Activated T-helper 1 cell treated with anti-CD3 and anti-CD28 coated beads, Interleukin-2, amount 50 U/mL, for 16 hours (primary cell): ENCODE measurements at places on chromosomes 4 and X.
A peak's percentile ranks its signal among the peaks of the same experiment; 100 is the strongest.

- no peak for DNase-seq
These were observed 324.9 kb upstream of the CASK start for GRCh38 chrX:42248226-42248625.

- DNase-seq, result peak; percentile 26
These were observed 3.2 kb downstream of the CXorf65 start for GRCh38 chrX:71103110-71103983.

GRCh38 chrX:83829874-83830273 is 31.1 kb upstream of the CYLC1 start:
- DNase-seq, result no peak

GRCh38 chrX:101550362-101550750 is at the start of gene ARMCX1:
ARMCX1 (plus strand) TSS chrX:101550547; CDS start chrX:101552931, 2,384 bp downstream.
- DNase-seq, result no peak

- no peak for DNase-seq
These were observed 381.3 kb upstream of the INTU start for GRCh38 chr4:127251423-127251822.

DNA sequence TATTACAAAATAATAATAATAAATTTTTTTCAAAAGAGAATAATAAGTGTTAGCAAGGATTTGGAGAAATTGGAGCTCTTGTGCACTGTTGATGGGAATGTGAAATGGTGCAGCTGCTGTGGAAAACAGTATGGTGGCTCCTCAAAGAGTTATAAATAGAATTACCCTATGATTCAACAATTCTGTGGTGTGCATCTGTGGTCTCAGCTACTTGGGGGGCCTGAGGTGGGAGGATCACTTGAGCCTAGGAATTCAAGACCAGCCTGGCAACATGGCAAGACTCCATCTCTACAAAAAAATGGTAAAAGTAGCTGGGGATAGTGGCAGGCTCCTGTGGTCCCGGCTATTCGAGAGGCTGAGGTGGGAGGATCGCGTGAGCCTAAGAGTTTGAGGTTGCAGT is 19.6 kb downstream of the MND1 start:
- DNase-seq, result no peak

GRCh38 chr4:88649716-88650115 is 47.9 kb downstream of the NAP1L5 start:
- DNase-seq, result no peak

GRCh38 chrX:130834149-130834548 is 68.9 kb downstream of the ENOX2 start:
- no peak for DNase-seq

GRCh38 chr4:163748449-163748848 is 254.0 kb downstream of the TMA16 start:
- DNase-seq, result no peak

DNA sequence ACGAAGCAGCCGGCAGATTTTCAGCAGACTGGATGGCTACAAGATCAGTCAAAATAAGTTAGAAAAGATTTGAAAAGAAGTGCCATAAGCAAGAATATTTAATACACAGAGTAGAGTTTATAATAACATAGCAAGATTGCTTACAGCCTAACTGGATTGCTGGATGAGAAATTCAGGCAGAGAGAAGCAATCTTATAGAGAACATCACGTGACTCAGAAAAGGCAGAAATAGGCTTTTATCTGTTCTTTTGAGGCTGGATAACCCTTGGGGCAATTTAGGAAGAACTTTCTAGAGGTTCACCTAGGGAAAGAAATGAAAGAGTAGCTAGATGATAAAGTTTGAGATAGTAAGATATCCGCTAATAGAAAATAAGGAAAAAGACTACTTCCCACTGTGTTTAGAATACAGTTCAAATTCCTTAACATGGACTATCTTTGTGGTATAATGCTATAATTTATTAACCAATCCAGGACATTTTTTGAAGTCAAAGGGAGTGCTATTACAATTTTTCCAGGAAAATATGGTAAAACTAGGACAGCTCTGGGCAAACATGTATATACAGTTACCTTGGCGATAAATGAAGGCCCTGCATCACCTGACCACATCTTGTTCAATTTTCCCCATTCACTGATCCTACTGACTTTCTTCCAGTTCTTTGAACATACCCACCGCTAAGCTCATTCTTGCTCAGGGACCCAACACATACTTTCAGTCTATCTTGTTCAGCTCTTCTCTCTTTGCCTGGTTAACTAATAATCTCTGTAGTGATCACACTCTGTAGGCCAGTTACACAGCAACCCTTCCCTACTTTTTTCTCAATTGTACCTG is 12.7 kb upstream of the SPCS3 start:
- DNase-seq, result no peak

DNA sequence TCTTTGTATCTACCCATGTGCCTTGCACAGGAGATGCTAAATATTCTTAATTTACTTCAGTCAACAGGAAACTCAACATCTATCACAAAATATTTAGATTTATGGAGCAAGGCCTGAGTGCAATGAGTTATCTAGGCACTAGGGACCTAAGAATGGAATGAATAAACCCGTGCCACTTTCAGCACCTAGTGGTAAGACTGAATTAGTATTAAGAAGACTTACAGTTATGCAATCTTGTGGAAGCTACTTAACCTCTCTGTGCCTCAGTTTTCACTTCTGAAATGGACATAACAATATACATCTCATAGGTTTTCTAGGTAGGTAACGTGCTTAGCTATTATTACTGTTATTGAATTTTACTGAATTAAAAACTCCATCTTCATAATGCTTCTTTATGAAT is 144.6 kb upstream of the MAP3K15 start:
- no peak for DNase-seq

DNA sequence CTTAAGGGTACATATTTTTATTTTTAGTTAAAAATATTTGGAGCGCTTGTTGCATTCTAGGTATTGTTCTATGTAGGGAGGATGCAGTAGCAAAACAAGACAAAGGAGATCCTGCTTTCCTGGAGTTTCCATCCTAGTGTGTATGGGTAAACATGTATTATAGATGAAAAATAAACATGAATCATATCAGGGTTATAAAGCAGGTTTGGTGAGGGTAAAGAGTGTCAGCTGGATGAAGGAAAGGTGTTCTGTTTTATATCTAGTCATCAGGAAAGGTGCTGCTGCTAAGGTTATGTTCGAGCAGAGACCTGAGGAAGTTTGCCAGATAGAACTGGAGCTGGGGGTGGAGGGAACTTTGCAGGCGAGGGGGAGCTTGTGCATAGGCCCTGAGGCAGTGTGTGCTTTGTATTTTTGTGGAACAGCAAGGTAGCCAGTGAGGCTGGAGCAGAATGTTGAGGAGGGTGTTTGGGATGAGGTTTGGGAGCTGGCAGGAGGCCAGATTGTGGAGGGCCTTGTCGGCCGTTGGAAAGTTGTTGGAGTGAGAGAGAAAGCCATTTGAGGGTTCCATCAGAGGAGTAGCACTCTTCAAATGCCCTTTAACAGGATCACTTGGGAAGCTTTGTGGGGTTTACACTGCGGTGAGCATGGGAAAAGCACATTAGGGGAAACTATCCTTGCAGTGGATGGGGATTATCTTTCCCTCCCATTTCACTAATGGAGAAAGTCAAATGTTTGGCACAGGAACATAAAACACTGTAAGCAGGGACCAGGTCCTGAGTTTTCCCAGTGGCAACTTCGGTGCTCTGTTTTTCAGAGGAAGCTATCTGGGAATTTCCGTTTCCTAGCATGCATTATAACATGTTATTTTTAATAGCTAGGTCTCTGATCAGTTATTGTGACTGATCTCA is 35.9 kb downstream of the AFF1 start:
- DNase-seq, result no peak

DNA sequence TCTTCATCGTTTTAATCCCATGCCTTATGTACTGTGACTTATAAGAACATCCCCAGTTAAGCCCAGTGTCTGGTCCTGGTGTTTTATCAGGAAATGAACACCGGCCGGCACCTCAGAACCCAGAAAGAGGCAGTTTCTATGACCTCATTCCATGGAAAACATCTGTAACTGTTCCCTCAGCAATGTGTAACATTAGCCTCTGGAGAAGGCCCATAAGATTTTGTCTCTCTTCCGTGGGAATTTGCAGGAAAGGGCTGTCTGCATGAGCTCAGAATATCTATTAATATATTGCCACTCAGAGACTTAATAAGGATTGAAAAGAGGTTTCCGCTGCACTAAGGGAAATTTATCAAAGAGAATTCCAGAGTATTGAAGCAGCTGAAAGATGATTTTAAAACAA is 3.1 kb upstream of the TCEANC start:
- no peak for DNase-seq

- no peak for DNase-seq
These were observed 1501.5 kb upstream of the TENM3 start for GRCh38 chr4:180741703-180742102.

DNA sequence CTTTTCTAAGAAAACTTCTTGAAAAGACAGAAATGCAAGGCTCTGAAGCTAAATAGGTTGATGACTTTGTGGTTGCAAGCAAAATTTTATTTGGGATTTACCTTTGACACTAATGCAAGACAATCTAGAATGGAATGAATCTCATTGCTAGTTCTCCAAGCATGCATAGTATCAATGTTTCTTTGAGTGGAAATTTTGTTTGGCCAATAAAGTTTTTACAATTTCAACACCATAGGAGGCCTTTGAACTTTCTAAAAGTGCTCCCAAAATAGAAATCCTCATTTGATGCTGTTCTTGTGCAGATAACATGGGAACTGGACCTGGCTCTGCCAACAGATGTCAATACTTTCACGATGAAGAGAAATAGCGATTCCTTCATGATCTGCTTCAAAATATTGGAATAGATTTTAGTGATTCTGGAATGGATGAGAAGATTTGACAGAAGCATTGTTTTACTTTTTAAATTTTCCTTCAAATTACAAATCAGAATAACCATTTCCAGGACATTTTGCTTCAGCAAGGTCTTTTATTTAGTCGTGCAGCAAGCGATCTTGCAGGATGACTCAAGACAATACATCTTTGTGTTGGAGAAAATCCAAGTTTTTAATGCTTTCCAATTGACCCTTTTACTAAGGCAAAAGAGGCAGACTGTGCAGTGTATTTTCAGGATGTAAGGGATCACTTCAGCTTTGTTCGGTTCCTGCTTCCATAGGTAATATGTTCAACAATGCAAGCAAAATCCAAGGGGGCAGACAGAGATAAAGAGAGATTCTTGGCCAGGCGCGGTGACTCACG is 51.7 kb upstream of the OTUD4 start:
- DNase-seq, result no peak

- DNase-seq, result no peak
These were observed 21.3 kb upstream of the FTHL17 start for GRCh38 chrX:31092970-31093638.

DNA sequence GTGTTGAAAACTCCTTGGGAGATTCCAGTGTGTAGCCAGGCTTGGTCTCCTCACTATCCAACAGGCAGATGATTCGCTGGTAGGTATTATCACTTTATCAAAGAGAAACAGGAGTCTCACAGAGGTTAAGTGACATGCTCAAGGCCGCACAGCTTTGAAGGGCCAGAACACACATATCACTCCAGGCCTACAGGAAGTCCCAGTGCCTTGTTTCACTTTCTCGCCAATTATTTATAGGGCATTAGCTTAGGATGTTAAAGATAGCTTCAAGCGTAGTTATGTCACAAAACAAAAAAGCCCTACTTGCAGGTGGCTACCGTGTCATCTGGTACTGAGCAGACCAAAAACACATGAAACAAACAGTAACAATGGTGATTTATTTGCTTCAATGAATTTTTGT is 13.2 kb downstream of the ATP8A1 start:
- DNase-seq, result no peak

GRCh38 chrX:65688403-65688871 is 21.0 kb downstream of the MSN start:
- no peak for DNase-seq

- DNase-seq, result no peak
These were observed 48.3 kb downstream of the RAI2 start for GRCh38 chrX:17812763-17813162.

DNA sequence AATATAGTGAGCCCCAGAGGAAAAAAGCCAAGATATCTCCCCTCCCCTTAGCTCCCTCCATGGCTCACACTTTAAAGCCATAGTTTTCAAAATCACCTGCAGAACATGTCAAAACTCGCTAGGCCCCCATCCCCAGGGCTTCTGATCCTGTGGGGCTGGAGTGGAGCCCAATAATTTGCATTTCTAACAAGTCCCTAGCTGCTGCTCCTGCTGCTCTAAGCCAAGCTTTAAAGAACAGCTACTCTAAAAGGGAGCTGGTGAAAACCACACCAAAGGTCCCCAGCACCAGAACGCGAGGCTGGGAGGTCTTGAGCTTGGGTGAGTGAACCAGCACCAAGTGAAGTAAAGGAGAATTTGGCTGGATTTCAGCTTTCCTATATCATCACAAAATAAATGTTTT is 237.1 kb downstream of the ZNF674 start:
- no peak for DNase-seq

- DNase-seq, result no peak
These were observed 29.9 kb upstream of the TET2 start for GRCh38 chr4:105116616-105117319.

DNA sequence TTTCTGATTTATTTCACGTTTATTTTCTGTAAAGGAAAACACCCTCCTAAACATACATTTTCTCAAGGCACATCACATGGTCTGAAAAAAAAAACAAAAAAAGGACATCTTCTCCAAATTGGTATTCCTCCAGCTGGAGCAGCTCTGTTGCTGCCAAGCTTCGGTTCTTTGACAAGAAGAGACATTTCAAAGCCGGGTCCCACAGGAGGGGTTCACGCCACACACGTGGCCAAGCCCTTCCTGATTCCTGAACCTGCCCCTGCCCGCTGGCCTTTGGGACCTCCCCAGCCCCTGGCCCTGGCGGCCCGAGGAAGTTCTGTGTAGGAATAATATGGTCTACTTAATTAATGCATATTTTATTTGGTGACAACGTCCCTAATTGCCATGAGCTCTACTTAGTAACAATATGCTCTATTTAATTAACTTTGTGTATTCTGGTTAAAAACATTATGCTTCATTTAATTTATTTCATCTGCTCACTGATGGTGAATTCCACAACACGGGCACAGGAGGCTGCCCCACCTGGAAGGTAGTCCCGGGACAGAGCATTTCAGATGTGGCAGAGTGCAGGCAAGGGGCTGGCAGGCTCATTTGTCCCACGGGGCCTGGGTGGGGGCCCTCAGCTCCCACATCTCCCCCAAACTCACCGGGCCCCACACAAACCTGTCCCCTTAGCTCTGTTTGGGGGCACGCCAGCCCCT is 5.4 kb upstream of the RGS12 start:
- DNase-seq, result no peak

GRCh38 chr4:123158576-123158975 is 236.2 kb upstream of the NUDT6 start:
- DNase-seq, result no peak

GRCh38 chr4:52248820-52249219 is 197.7 kb downstream of the SPATA18 start:
- DNase-seq, result no peak

- no peak for DNase-seq
These were observed 110.7 kb downstream of the CCSER1 start for GRCh38 chr4:90237751-90238530.

DNA sequence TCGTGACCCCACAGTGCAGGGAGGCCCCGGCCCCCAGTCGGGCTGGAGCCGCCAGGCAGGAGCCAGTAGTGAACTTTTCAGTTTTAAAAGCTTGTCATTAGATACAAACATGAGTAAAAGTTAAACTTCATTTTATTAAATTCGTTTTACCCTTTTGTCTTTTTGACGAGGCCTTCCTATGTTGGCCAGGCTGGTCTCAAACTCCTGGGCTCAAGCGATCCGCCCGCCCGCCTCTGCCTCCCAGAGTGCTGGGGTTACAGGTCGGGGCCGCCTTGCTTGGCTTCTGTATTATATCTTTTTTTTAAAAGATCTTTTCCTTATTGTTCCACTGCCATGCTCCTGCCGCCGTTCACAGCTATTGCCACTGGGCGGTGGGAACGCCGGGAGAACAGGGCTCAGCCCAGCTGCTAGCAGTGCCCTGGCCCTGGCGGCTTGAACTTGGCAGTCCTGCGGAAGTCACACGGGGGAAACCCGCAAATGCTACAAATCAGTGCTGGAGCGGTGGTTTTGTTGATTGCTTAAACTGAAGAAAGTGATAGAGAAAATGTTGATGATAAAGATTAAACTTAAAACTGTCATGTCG is 968 bp upstream of the NELFA start:
- DNase-seq, result peak; percentile 31
